ENCODE measurements at places on chromosomes 7 and 10. TPM values are rescaled to one million over a fixed set of nuclear protein-coding genes. Genes with fewer than 3 reads are reported as not detected.

SLF2 gene
- total RNA-seq = 44.4 TPM

MRLN gene
- not detected for total RNA-seq

ACSM6 gene
- not detected for total RNA-seq

FAM180A gene
- not detected for total RNA-seq

SCART1 gene
- 2.0 TPM for total RNA-seq

STOX1 gene
- 0.42 TPM for total RNA-seq

INPP5A gene
- total RNA-seq = 9.9 TPM

CCDC3 gene
- not detected for total RNA-seq

TRIM73 gene
- total RNA-seq = 8.3 TPM

LOXL4 gene
- total RNA-seq = not detected

NT5C2 gene
- 60.8 TPM for total RNA-seq

GDF10 gene
- not detected for total RNA-seq

DLG5 gene
- 3.2 TPM for total RNA-seq

Data from activated CD8-positive, alpha-beta T cell treated with anti-CD3 and anti-CD28 coated beads, Interleukin-2, amount 10 ng/mL, durations not matched to agents 7 days and 5 days (primary cell).